ENCODE measurements at places on chromosomes 3 and 15.

- H3K27me3 ChIP-seq = no peaks in the 10 kb centered on the region
- peaks cover 8% of the 10 kb centered on the region for H3K4me1 ChIP-seq
- no peak overlapping the region for H3K27ac ChIP-seq
- no peak for DNase-seq
- no peaks in the 10 kb centered on the region for H3K36me3 ChIP-seq
- H3K4me3 ChIP-seq = no peak overlapping the region
These were observed 113.4 kb upstream of the PFN2 start for GRCh38 chr3:150084128-150084527.

GRCh38 chr3:36372534-36372935 lies 7.8 kb upstream of the STAC start:
- no peaks in the 10 kb centered on the region for H3K27me3 ChIP-seq
- no peaks in the 10 kb centered on the region for H3K4me1 ChIP-seq
- no peaks in the 10 kb centered on the region for H3K36me3 ChIP-seq
- H3K4me3 ChIP-seq = no peak overlapping the region

GRCh38 chr3:139322346-139322745 lies 21.5 kb upstream of the MRPS22 start:
- no peak for DNase-seq
- no peaks in the 10 kb centered on the region for H3K36me3 ChIP-seq
- H3K4me3 ChIP-seq = no peak overlapping the region
- H3K27ac ChIP-seq = no peak overlapping the region
- no peaks in the 10 kb centered on the region for H3K27me3 ChIP-seq
- H3K4me1 ChIP-seq = no peaks in the 10 kb centered on the region

DNA sequence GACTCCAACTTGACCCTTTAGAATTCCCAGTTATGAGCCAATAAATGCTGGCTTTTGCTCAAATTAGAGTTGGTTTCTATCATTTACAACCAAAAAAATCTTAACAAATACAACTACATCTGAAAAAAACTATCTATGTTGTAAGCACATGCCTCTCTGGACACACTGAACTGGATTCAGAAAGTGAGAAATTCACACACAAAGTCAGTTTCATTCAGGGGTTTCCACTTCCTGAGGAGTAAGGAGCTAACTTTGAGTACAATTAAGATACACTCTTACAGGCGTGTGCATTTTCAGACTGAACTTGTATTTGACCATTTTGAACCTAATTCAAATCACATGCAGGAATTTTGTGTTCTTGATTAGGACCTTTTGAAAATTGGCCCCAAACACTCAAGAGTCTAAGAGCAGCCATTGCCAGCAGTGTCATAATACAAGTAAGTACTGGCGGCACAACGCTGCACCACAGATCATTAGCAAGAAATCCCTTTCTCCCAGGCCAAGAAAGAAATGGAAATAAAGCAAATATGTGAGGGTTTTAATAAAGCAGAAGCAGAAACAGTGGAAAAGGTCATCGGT lies 31.2 kb downstream of the LINS1 start:
- no peaks in the 10 kb centered on the region for H3K27me3 ChIP-seq
- H3K4me1 ChIP-seq = no peaks in the 10 kb centered on the region
- no peak overlapping the region for H3K4me3 ChIP-seq
- no peaks in the 10 kb centered on the region for H3K36me3 ChIP-seq

DNA sequence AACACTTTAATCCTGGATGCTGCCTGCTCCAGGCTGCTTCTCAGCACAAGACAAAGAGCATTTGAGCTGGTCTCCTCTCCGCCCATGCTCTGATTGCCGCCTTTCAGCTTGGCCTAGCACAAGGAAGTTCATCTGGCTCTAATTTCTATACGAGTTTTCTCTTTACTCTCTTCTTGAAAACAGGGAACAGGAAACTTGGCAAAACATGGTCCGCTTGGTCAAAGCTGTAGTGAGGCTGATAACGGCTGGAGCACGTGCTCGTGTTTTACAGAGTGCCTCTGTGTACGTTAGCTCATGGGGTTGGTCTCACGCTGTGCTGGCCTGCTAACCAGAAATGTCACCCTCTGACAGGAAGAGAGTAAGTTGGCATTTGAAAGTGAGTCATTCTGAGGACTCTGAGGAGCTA lies 19.2 kb downstream of the RARRES1 start:
- peak overlapping the region; percentile 26 for H3K27ac ChIP-seq
- no peak for DNase-seq
- no peaks in the 10 kb centered on the region for H3K27me3 ChIP-seq
- no peak overlapping the region for H3K4me3 ChIP-seq

DNA sequence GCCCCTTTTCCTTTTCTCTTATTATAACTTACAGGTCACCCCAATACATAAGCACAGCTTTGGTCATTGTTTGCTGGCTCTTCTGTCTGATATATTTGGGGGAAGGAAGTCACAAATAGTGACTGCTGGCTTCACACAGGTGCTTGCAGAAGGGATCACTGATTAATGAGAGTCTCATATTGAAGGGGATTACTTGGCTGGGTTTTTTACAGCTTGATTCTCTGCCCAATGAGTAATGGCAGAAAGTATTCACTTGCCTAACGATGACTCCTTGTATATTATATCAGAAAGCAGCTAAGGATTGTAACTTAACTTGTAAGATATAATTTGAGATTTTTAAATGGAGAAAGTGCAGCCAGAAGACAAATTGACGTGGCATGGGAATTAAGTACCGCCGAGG lies 119.3 kb upstream of the PFN2 start:
- no peaks in the 10 kb centered on the region for H3K4me1 ChIP-seq
- no peak overlapping the region for H3K27ac ChIP-seq
- no peaks in the 10 kb centered on the region for H3K27me3 ChIP-seq
- H3K36me3 ChIP-seq = no peaks in the 10 kb centered on the region
- no peak overlapping the region for H3K4me3 ChIP-seq
- DNase-seq = no peak

DNA sequence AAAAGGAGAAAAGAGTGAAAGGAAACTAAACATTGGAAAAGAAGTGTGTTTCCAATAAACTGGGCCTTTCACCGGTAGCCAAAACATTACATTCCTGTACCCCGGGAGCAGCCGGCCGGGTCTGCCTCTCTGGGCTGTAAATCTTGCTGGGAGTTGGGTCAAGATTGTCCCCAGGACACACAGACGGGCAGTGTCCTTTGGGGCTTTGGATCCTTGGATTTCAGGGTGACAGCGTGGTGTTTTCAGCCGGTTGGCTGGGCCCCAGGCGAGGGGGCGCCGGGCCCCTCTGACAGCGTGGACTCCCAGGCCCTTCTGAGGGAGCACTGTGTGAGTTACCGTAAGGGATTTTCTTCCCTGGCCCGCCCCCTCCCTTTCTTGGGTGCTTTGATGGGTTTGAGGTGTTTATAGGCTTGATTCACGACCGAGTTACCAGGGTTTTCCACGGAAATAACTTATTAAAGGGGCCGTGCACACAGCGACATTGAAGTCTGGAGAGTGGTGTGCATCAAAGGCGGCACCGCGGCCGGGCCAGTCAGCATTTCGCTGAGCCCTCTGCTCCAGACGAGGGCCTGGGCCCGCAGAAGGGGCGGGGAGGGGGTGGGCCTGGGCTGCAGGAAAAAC lies 27.4 kb downstream of the SMAD6 start:
- H3K36me3 ChIP-seq = no peaks in the 10 kb centered on the region
- H3K27me3 ChIP-seq = no peaks in the 10 kb centered on the region
- H3K27ac ChIP-seq = peak overlapping the region; percentile 86
- peaks cover 5% of the 10 kb centered on the region for H3K4me1 ChIP-seq
- H3K4me3 ChIP-seq = peak overlapping the region; percentile 20
- DNase-seq = no peak

DNA sequence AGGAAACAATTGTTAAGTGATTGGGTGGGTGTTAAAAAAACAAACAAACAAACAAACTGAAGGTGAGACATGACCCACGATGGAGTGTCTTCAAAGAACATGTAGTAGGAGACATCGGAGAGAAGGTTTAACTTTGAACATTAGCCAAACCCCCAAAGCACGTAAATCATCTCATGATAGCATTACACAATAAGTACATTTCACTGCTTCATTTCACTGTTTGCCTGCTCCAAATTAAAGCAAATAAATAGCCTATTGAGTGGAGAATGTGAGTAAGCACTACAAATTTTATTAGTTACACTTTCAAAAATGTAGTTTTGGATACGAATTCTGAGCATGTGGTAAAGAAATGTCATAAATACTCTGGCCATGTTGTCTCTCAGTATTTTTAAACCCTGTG lies 287.0 kb downstream of the SI start:
- no peak overlapping the region for H3K4me3 ChIP-seq
- H3K36me3 ChIP-seq = no peaks in the 10 kb centered on the region
- H3K27me3 ChIP-seq = no peaks in the 10 kb centered on the region
- no peak for DNase-seq

DNA sequence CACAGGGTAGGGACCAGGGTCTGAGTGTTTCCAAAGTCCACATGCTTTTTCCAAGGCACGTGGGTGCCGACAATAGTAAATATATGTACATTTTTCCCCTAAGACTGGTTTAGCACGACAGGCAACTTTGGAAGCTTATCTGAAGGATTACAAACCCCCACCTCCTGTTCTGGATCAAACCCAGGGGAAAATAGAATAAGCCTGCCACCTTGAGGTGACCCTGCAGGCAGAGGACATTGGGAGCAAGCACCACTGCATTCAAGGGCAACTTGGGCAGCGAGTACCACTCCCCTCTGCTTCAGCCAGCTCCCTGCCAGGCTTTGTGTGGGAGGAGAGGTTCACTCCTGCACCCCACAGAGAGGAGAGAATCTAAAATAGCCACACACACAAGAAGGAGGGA lies 44.8 kb downstream of the KBTBD12 start:
- H3K36me3 ChIP-seq = no peaks in the 10 kb centered on the region
- H3K27ac ChIP-seq = no peak overlapping the region
- H3K4me3 ChIP-seq = no peak overlapping the region
- no peaks in the 10 kb centered on the region for H3K4me1 ChIP-seq
- no peaks in the 10 kb centered on the region for H3K27me3 ChIP-seq

DNA sequence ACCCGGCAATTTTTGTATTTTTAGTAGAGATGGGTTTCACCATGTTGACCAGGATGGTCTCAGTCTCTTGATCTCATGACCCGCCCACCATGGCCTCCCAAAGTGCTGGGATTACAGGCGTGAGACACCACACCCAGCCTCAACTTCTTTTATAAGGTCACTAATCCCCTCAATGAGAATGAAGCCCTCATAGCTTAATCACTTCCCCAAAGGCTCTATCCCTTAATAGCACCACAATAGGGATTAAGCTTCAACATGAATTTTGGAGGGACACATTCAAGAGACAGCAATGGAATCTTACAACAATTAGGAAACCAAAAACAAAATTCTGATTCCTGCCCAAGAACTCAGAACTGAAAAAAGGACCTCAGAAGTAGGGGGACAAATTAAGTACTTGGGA lies 126.8 kb downstream of the ATP1B3 start:
- H3K4me1 ChIP-seq = no peaks in the 10 kb centered on the region
- H3K36me3 ChIP-seq = no peaks in the 10 kb centered on the region
- H3K27me3 ChIP-seq = no peaks in the 10 kb centered on the region
- no peak overlapping the region for H3K27ac ChIP-seq
- H3K4me3 ChIP-seq = no peak overlapping the region
- no peak for DNase-seq

- no peaks in the 10 kb centered on the region for H3K27me3 ChIP-seq
- H3K4me3 ChIP-seq = no peak overlapping the region
- H3K27ac ChIP-seq = no peak overlapping the region
- H3K4me1 ChIP-seq = no peaks in the 10 kb centered on the region
These were observed 36.9 kb downstream of the PLS1 start for GRCh38 chr3:142633073-142633472.

DNA sequence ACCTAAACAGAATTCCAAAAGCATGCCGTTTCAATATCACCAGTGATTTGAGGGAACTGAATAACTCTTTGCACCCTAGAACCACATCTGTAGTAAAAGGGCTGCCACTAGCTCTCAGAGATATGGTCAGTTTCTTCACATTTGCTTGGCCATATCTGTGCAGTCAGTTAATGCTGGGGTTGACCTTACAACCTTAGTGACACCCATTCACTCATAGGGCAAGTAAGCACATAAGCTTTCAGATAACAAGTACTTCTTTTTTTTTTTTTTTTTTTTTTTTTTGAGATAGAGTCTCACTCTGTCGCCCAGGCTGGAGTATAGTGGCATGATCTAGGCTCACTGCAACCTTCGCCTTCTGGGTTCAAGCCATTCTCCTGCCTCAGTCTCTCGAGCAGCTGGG lies 20.4 kb upstream of the FSIP1 start:
- H3K4me1 ChIP-seq = no peaks in the 10 kb centered on the region
- DNase-seq = no peak
- no peak overlapping the region for H3K27ac ChIP-seq
- H3K4me3 ChIP-seq = no peak overlapping the region
- H3K27me3 ChIP-seq = no peaks in the 10 kb centered on the region

- no peaks in the 10 kb centered on the region for H3K36me3 ChIP-seq
- DNase-seq = no peak
- H3K4me3 ChIP-seq = no peak overlapping the region
- no peaks in the 10 kb centered on the region for H3K27me3 ChIP-seq
- no peak overlapping the region for H3K27ac ChIP-seq
These were observed 235.0 kb downstream of the SLC9A9 start for GRCh38 chr3:143613226-143613625.

- no peak overlapping the region for H3K4me3 ChIP-seq
- H3K27ac ChIP-seq = no peak overlapping the region
- H3K4me1 ChIP-seq = peaks cover 12% of the 10 kb centered on the region
- no peak for DNase-seq
- H3K27me3 ChIP-seq = no peaks in the 10 kb centered on the region
- peaks cover 15% of the 10 kb centered on the region for H3K36me3 ChIP-seq
These were observed 6.3 kb downstream of the EIF4A2 start for GRCh38 chr3:186789554-186790260.

DNA sequence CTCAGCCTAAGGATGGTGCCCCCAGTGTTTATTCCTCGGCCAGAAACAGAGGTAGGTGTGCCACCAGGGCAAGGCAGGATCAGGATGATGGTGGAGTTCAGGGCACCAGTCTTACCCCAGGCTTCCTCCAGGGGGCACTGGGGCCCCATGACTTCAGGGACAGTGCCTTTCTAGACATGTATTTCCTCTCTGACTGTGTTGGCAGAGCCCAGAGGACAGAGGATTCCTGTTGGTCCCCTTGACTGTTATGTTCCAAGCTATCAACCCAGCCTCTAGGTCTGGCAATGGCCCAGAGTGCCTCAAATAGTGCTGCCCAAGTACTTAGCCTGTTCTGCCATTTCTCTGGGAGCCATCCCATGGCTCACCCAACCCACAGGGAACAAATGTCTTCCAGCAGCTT lies 2.8 kb downstream of the HEMK1 start:
- no peaks in the 10 kb centered on the region for H3K27me3 ChIP-seq
- H3K4me3 ChIP-seq = no peak overlapping the region
- H3K4me1 ChIP-seq = no peaks in the 10 kb centered on the region
- DNase-seq = peak; percentile 70

GRCh38 chr3:50100386-50100785 lies 11.7 kb downstream of the RBM5 start:
- no peak overlapping the region for H3K4me3 ChIP-seq
- DNase-seq = no peak
- H3K36me3 ChIP-seq = peaks cover 45% of the 10 kb centered on the region
- no peaks in the 10 kb centered on the region for H3K4me1 ChIP-seq
- H3K27ac ChIP-seq = no peak overlapping the region
- H3K27me3 ChIP-seq = no peaks in the 10 kb centered on the region

GRCh38 chr3:140509534-140509933 lies 168.3 kb upstream of the TRIM42 start:
- H3K4me3 ChIP-seq = no peak overlapping the region
- DNase-seq = no peak
- H3K27me3 ChIP-seq = no peaks in the 10 kb centered on the region
- no peaks in the 10 kb centered on the region for H3K4me1 ChIP-seq
